ENCODE measurements at places on chromosomes 5 and 9.

- no peaks in the 10 kb centered on the region for H3K27me3 ChIP-seq
- H3K4me1 ChIP-seq, result peaks cover 27% of the 10 kb centered on the region
- H3K27ac ChIP-seq, result no peak overlapping the region
- no peaks in the 10 kb centered on the region for H3K36me3 ChIP-seq
Observed at GRCh38 chr5:159341906-159342310, 11.6 kb upstream of the IL12B start.

GRCh38 chr5:135565266-135565665 is 13.5 kb downstream of the CXCL14 start:
- H3K4me1 ChIP-seq, result peaks cover 48% of the 10 kb centered on the region

DNA sequence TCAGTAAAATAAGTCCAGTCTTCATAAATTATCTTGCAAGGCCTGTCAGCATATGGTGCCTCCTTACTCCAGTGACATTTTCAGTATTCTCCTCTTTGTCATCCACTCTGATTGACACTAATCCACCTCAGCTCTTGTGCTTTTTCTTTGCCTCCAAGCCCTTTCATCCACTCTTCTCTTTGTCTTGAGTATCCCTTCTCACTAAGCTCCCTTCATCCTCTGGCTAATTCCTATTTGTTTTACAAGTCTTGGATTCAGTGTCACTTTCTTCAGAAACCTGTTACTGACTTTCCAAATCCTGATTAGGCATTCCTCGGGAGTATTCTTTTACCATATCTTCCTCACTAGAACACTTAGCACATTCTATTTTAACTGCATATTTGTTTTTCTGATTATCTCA is 100.6 kb upstream of the VCAN start:
- no peak overlapping the region for H3K4me3 ChIP-seq
- H3K27ac ChIP-seq, result no peak overlapping the region
- H3K4me1 ChIP-seq, result no peaks in the 10 kb centered on the region
- H3K27me3 ChIP-seq, result no peaks in the 10 kb centered on the region

DNA sequence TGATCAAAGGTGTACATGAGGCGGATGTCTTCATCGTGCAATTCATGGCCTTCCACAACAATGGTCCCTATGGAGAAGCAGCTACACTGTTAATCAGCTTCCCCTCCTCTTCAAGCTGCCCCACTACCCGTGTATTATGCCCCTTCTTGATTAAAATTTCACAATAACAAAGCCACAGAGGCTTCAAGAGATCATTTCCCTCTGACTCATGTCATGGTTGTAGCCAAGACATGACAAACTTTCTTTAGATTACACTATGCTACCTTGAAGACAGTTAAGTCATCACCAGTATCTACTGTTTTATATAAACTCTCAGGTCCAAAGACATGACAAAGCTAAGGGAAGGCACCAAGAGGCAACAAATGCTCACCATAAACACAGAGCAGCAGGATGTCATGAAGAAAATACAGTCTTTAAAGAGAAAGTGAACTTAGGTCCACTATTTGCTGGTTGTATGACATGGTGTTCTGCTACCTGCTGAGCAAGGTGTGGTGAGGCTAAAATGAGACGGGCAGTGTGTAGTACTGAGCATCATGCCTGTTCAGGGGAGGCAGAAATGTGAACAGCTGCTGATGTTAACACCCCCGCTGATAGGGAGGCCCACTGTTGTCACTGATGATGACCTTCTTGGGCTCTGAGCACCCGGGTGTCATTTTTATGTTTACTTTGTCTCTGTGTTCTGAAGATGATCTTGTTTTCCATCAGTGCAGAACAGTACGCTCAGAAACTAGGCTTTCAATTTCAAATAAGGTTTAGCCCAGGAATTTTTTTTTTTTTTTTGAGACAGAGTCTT is 48.3 kb downstream of the IARS1 start:
- no peak overlapping the region for H3K4me3 ChIP-seq
- peaks cover 98% of the 10 kb centered on the region for H3K36me3 ChIP-seq
- H3K27ac ChIP-seq, result no peak overlapping the region
- no peaks in the 10 kb centered on the region for H3K4me1 ChIP-seq

GRCh38 chr5:75885849-75886596 is 168.8 kb upstream of the POC5 start:
- no peak for DNase-seq
- no peak overlapping the region for H3K27ac ChIP-seq
- H3K36me3 ChIP-seq, result no peaks in the 10 kb centered on the region
- H3K4me3 ChIP-seq, result no peak overlapping the region

DNA sequence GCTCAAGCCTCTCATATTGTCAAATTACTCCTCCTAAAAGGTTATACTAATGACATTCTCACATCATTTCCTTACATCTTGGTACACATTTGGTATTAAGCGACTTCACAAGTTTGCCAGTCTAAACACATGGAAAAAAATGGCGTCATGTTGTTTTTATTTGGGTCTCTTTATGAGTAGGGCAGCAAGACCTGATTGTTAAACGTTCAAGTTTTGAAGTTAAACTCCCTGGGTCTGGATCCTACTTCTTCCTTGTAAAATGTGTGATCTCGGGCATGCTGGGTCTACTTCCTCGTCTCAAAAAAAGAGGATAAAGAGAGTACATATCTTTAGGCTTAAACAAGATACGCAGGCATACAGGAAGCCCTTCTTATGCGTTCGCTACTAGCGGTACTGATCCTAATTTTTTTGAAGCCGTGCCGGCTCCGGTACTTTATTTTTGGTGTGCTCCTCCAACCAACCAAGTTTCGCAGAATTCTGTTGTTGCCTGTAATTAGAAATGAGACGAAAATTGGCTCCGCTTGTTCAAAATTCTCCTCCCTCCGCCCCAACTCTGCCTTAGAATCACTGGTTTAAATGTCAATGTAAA is 596 bp upstream of the CDC37L1 start:
- DNase-seq, result no peak
- peak overlapping the region; percentile 97 for H3K27ac ChIP-seq
- peaks cover 32% of the 10 kb centered on the region for H3K4me1 ChIP-seq
- H3K27me3 ChIP-seq, result no peaks in the 10 kb centered on the region

DNA sequence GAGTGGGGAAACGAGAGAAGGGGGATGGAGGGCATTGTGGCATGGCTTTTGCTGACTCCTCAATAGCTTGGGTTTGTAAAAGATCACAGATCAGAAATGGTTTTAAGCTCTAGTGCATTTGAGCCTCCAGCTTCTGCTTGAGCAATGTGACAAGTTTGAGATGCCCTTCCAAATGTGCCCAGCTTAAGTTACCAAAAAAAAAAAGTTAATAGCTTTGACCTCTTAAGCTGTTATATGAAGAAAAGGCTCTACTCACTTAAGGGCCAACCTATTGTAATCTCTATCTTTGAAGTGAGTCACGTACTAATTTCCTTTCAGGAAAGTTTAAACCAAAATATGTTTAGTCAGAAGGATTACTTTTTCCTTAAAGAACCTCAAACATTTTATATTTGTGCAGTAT is 428.8 kb upstream of the ACTBL2 start:
- H3K4me1 ChIP-seq, result no peaks in the 10 kb centered on the region
- H3K27ac ChIP-seq, result no peak overlapping the region
- no peaks in the 10 kb centered on the region for H3K27me3 ChIP-seq
- no peak for DNase-seq
- no peak overlapping the region for H3K4me3 ChIP-seq

DNA sequence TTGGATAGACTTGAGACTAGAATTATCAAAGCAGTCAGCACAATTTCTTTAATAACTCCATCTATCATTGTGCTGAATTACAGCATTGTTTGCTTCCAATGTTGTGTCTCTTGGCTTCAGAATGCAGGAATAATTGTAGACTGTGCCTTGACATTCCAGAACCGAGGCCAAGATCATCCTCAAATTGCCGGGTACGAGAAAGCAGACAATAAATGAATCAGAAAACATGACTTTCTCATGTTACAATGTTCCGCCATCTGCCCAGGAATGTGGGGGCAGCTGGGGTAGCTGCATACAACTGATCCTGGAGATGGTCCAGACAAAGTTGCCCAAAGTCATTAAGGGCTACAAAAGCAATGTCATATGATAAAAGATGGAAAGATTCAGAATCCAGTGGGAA is 206.2 kb upstream of the SGCD start:
- no peaks in the 10 kb centered on the region for H3K4me1 ChIP-seq
- DNase-seq, result no peak
- H3K27ac ChIP-seq, result no peak overlapping the region
- H3K27me3 ChIP-seq, result no peaks in the 10 kb centered on the region
- H3K4me3 ChIP-seq, result no peak overlapping the region

- no peaks in the 10 kb centered on the region for H3K36me3 ChIP-seq
- DNase-seq, result peak; percentile 84
- peak overlapping the region; percentile 13 for H3K4me3 ChIP-seq
- peaks cover 20% of the 10 kb centered on the region for H3K4me1 ChIP-seq
Observed at GRCh38 chr5:2007878-2008501, 125.3 kb upstream of the IRX4 start.

DNA sequence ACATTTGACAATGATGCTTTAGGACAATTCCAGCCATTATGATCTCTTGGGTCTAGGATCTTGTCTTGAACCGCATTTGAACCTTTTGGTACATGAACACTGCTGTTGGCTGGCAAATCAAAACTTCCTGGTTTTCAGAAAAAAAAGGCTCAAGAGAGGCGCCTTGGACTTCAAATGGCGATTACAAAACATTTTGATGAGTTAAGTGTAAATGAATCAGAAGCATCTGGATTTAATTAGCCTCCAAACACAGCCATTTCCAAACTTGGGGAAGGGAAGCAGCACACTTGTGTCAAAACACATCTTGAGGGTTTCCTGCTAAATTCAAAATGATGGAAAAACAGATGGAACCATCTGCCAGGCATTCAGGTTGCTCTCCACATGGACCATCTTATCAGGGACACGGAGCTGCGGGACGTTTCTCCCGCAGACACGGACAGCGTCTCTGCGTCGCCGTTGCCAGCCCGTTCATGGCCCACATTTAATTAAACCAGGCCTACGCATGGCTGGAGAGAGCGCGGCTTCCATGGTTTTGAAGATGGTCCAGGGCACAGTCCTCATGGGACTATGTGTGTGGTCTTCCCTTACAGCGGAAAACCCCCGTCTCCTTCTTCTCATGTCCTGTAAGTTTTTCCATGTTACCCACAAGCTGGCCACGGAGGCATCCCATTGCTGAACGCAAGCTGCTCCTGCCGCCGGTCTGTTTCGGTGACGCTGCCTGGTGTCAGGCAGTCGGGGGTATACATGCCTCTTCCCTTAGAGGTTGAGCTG is 55.8 kb upstream of the PTCH1 start:
- H3K36me3 ChIP-seq, result no peaks in the 10 kb centered on the region
- no peak overlapping the region for H3K4me3 ChIP-seq
- H3K4me1 ChIP-seq, result peaks cover 7% of the 10 kb centered on the region

Measured in suprapubic skin (tissue), 4 donors.